ENCODE measurements at places on chromosomes 13 and 19. TPM values are rescaled to one million over a fixed set of nuclear protein-coding genes. Genes with fewer than 3 reads are reported as not detected.

Gene FCAR
- total RNA-seq: not detected

Gene RUBCNL
- total RNA-seq: not detected

Gene CABP5
- not detected for total RNA-seq

Gene DPF1
- 4.2 TPM for total RNA-seq

Gene CEACAM7
- total RNA-seq: not detected

Gene KIRREL2
- not detected for total RNA-seq

Gene PLK5
- not detected for total RNA-seq

Gene ZNF615
- total RNA-seq: 10.9 TPM

Gene ZNF575
- not detected for total RNA-seq

Gene DCAF15
- 7.5 TPM for total RNA-seq

Gene ZNF497
- 0.56 TPM for total RNA-seq

Gene C19orf18
- not detected for total RNA-seq

Gene NUP62
- total RNA-seq: 26.4 TPM

Gene FLT3LG
- 0.90 TPM for total RNA-seq

Gene PRTN3
- total RNA-seq: not detected

Gene WIZ
- total RNA-seq: 1.1 TPM

Gene CCDC169
- 0.54 TPM for total RNA-seq

Gene MYO1F
- 0.18 TPM for total RNA-seq

Gene RBM42
- 20.6 TPM for total RNA-seq

Gene UGGT2
- total RNA-seq: 40.1 TPM

Gene SMAD9
- 4.8 TPM for total RNA-seq

Gene HSH2D
- not detected for total RNA-seq

Gene GNA15
- 0.18 TPM for total RNA-seq

Gene APC2
- total RNA-seq: 0.36 TPM

Gene FCER2
- not detected for total RNA-seq

Gene KLK4
- not detected for total RNA-seq

Gene PRR36
- total RNA-seq: not detected

Gene B3GNT3
- not detected for total RNA-seq

Gene PSG3
- not detected for total RNA-seq

Gene TTC9B
- total RNA-seq: not detected

Gene SPTBN4
- 0.83 TPM for total RNA-seq

Gene CD33
- total RNA-seq: not detected

Gene SHKBP1
- total RNA-seq: 15.6 TPM

Gene HSD17B14
- 0.54 TPM for total RNA-seq

Gene POU2F2
- 0.56 TPM for total RNA-seq

Gene ZNF844
- total RNA-seq: 12.0 TPM

Gene CPB2
- total RNA-seq: not detected

Gene NXNL1
- not detected for total RNA-seq

Gene KANK3
- not detected for total RNA-seq

Measured in IMR-90 (cell line).